GM04503 (cell line): ENCODE measurements at places on chromosomes 7 and 10.

GRCh38 chr7:46162609-46163008 lies 241.5 kb upstream of the IGFBP3 start:
- DNase-seq, result no peak

DNA sequence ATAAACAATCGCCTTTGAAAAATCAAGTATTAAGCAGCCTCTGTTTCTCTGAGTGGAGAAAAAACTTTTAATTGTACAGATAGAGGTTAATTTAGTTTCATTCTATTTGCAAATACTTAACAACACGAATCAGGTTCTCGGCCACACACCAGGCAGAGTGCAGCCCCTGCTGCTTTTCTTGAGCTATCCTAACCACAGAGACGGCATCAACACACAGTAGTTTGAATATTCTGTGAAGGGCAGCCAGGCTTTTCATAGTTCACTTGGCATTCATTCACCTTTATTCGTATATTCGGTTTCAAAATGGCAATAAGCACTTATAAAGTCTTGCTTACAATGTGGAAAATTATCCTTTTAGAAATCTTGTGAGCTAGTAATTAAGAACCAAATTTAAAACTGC lies 5.7 kb downstream of the ADARB2 start:
- DNase-seq, result no peak

GRCh38 chr7:50121286-50121685 lies 28.2 kb upstream of the ZPBP start:
- no peak for DNase-seq

DNA sequence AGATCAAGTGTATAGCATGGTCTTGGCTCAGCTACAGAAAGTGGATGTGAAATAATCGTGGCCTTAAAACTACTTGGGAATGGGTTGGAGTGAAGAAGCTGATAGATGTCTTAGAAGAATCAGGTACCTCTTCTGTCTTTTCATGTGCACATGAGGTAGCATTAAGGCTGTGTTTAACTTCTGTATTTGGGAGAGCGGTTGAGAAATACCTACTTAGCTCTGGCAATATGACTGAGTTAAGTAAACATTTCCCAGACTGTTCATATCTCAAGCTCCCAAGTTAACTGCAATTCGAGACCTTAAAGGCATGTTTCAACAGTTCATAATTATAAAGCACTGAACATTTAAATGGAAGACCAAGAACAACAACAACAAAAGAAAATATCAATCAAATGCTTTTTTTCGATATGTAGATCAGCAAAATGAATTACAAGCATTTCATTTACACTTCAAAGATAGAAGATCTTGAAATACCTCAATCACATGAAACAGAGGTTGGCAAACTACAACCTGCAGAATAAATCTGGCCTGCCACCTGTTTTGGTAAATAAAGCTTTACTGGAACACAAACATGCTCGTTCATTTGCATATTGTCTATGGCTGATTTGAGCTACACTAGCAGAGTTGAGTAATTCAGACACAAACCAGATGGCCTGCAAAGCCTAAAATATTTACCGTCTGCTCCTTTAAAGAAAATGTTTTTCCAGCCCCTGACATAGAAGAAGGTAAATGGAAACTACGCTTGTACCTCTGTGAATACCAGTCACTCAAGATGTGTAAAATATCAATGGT lies 337.1 kb upstream of the GLI3 start:
- DNase-seq, result no peak

DNA sequence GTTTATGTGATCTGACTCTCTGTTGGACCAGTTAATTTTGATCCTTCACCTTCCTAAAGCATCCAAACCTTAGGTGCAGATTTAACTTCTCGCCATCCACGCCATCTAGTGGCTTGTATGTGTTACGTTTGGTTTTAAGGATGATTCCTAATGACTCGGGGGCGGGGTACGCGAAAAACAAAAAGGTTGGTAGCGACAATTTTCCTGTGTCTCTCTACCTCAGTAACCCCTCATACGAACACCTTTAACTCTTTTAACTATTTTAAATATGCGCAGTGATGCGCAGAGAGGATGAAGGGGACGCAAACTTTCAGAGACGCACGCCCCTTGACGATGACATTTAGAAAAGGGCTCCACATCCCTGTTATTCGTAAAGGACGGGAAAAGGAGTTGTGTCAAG lies 714 bp upstream of the KCND2 start:
- DNase-seq, result no peak

GRCh38 chr10:60729106-60729505 lies 49.2 kb upstream of the CDK1 start:
- no peak for DNase-seq

- DNase-seq, result no peak
These were observed 57.5 kb upstream of the CHCHD3 start for GRCh38 chr7:133139350-133139749.

- DNase-seq, result no peak
These were observed 31.8 kb downstream of the CALML3 start for GRCh38 chr10:5556576-5556975.

DNA sequence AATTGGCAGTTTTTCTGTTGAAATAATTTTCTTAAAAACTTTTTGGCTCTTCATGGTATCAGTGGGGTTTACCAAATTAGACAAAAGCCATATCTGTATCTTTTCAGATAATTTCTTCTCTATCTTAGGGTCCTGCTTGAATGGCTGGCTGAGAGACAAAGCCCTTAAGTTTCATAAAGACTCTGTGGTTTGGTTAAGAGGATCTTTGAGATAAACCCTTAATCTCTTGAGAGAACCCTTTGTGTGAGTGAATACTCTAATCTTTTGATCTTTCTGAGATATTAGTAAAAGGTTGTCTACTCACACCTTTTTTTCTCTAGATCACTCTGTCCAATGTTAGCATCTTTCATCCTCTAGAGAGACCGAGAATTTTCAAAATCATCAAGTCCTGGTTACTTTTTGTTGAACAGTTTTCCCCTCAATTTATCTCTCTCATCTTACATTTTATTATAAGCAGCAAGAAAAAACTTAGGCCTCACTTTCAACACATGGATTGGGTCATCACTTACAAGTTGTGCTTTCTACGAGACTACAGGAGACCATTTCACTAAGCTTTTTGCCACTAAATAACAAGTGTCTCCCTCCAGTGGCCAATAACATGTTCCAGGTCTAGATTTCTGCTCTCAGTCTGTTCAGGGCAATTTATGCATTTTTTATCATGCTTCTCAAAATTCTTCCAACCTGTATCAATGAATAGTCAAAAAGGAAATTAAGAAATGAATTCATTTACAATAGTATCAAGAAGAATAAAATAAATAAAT lies 28.4 kb downstream of the DNAJC9 start:
- no peak for DNase-seq

DNA sequence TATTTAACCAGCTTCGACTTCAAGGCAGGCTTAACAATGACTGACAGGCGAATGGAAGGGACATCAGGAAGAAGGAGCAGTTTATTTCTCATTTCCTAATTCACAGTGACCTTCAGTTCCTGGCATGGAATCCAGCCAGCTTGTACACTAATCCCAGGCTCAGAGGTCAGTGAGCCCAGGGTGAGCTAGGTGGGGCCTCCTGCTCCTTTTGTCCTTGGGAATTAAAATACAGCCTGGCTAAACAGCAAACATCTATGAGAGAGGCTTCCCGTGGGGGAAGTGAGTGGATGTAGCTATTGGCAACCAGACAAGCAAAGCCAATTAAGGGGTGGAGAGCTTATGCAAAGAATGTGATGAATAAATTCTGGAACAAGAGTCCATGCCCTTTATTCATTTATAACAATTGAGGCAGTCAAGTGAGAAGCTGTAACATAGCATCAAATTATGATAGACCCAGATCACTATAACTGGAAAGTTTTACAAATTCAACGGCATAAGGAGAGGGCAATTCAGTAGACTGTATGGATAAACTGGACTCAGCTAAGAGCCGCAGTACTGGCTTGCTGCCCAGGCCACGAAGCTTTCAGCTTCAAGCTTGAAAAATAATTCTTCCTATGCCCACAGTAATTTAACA lies 57.1 kb downstream of the STK17A start:
- peak; percentile 85 for DNase-seq

- no peak for DNase-seq
These were observed 28.6 kb downstream of the VIM start for GRCh38 chr10:17256627-17257026.

- no peak for DNase-seq
These were observed 4.2 kb downstream of the ITIH5 start for GRCh38 chr10:7662522-7662921.

- DNase-seq, result no peak
These were observed 47.3 kb upstream of the INSYN2A start for GRCh38 chr10:127243490-127244272.

DNA sequence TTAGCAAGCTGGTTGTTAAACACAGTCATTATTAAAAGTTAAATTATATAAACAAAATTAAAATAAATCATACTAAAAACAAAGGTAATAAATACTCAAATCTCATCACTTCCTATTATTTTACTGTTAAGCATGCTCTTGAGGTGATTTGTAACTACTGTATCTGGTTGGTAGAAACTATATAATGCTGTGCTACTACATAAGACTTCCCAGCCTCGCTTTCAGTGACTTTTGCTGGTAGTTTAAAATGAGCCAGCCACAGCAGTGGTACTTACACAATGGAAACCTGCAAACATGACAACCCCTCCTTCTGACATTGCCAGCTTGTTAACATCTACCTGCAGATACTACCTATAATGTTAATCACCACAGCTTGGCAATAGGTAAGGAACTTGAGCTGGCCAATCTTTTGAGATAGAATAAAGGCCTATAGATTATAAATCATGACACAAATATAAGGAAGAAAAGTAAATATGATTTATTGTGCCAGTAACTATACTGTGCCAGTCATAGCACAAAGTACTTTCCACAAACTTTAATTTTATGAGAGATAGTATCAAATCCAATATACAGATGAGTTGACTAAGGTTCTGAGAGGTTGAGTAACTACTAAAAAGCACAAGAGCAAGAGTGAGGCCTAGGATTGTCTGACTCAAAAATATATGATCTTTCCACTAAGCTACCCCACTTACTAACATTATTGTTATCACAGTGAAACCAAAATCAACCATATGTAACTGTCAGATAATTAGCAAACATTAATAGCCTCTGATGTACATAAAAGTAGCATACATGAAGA lies 181.1 kb upstream of the ASAH2 start:
- no peak for DNase-seq

- DNase-seq, result no peak
These were observed 27.1 kb downstream of the FOXK1 start for GRCh38 chr7:4709187-4709586.

DNA sequence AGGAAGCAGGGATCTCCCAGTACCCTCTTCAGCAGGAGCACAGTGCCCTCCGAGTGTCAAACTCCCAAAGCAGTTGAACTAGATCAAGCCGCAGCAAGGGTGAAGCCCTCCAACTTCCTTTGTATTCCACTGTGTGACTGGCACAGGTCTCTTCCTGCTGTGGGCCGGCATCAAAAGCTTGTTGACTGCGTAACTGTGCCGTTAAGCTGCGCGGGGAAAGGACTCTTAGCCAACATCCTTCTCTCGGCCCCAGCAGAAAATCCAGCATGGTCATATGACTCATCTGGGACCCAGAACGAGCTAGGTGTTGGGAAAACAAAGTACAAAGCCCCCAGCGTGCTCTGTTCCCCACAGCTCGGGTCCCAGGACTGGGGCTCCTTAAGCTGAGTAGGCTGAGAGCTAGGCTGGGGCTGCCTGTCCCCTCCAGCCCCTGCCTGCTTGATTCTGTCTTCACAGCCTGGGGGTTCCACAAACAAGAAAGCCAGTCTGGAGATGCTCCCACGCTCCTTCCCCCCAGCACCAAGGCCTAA lies 52.2 kb downstream of the COL17A1 start:
- no peak for DNase-seq

GRCh38 chr10:14971867-14972448 lies 12.8 kb downstream of the MEIG1 start:
- DNase-seq, result no peak

- no peak for DNase-seq
These were observed 316.7 kb downstream of the FGFR2 start for GRCh38 chr10:121281576-121281975.

DNA sequence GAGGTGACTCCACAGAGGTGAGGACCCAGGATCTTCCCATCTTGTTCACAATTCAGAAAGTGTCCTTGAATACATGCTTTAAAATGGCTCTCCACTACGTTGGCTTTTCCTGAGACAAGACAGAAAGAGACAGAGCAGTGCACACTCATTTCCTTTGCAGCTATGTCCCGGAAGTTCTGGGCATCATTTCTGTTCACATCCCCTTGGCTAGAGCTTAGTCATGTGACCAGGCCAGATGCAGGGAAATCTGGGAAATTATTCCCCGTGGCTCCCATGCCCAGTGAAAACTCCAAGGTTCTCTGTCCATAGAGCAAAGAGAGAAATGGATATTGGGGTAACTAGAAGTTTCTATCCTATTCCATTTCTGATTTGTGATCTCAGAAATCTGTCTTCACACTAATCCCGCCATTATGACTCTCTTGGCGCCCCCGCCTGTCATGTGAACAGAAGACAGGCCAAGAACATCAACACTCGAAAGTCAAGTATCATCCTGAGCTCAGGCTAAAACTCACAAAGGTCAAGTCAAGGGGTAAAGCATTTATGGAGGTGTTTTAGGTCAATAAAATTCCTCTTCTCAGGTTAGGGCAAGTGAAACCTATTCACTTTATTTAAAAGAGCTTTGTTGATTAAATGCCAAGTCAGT lies 251.4 kb upstream of the HABP2 start:
- no peak for DNase-seq

DNA sequence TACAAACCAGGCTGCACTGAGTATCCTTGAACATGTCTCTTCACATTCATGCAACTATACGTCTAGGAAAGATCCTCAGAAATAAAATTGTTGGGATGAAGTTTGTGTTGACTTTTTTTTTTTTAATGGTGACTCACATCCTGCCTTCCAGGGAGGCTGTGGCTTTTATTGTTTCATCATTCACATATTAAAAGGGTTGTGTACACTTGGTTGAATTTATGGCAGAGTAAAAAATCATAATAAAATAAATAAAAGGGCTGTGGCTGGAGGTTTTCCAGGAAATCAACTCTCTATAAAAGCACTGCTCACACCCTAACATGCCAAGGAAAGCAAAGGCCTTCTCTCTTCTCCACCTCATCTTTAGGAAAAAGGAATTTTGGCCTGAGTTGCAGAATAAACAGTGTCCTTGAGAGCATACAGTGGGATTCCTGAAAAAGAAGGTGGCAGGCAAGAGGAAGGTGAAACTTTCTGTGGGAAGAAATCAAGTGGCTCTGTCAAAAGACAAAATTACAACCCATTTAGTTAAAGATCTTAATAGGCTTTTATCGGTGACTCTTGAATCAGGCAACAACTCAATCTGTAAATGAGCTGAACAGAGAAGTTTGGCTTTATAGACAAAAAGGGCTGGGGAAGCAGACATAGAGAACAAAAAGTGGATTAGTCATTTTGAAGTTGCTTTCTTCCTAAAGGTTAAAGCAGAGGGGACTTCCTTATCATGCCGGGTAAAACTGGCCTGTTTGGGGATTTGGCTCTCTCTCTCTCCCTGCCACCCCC lies 41.6 kb upstream of the FHIP2A start:
- peak; percentile 51 for DNase-seq

DNA sequence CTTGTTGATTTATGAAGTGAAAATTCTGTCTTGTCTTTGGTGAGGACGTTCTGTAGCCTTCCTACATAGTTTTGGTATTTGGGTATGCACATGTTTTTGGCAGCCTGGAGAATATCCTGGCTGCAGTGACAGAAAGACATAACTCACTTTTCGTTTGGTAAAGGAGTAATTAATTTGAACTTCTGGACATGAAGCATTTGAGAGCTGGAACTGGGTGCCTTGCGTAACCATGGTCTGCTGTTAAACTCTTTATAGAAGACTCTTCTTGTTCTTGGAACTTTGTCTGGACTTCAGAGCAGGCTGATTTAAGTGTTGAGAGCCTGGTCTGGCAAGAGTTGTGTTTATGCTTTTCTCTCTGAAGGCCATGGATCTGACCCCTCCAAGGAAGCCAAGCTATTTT lies 231.3 kb downstream of the LRMDA start:
- DNase-seq, result peak; percentile 44
